ENCODE measurements at places on chromosomes 7 and 10.

DNA sequence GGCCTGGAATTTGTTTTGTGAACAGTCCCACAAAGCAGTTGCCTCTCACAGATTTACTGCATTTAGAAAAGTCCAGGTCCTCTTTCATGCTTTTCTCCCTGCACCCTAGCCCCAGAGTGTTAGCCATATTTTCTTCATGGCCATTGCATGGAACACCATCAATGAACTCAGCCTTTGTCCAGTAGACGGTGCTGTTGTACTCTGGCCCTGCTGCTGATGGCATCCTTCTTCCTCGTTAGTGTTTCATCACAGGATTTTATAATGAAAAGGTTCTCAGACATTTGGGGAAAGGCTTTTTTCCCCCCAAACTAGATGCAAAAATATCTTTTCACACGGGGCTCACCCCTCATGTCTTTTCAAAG lies 93.0 kb upstream of the SLC25A13 start:
- peak; percentile 58 for DNase-seq

DNA sequence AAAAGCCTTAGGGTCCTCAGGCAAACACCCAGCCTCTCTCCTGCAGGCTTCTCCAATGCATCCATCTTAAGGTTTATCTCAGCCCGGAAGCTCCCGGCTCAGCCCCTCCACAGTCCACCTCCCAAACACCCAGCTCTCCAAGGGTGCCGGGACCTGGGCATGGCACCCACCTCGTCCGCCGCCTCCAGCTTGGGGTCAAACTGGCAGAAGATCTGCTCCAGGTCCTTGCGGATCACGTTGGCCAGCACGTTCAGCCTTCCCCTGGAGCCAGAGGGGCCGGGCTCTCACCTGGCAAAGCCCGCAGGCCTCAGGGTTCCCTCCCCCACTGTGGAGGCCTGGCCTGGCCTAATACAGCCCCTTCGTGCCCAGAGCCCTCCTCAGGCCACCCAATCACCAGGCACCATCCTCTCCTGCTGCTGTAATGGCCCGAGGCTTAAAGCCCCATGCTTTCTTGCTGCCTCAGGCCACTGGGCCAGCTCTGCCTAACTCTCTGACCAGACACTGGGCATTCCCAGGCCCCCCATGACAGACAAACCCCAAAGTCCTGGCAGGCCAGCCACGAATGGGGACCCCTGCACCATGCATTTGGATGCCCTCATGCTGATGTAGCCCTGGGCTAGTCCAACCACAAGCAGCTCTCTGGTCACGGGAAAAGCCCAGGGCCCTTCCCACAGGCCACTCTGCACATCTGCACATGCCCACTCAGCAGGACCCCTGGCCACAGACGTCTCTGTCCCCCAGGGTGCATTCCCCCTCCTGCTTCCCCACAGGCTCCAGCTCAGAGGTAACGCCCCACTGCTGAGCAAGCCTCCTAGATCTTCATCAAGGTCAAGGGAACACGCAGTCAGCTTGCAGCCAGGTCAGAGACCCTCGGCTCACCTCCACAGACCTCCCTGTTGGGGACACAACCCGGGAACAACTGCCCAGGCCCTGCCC lies 12.3 kb downstream of the OGDHL start:
- DNase-seq, result no peak

DNA sequence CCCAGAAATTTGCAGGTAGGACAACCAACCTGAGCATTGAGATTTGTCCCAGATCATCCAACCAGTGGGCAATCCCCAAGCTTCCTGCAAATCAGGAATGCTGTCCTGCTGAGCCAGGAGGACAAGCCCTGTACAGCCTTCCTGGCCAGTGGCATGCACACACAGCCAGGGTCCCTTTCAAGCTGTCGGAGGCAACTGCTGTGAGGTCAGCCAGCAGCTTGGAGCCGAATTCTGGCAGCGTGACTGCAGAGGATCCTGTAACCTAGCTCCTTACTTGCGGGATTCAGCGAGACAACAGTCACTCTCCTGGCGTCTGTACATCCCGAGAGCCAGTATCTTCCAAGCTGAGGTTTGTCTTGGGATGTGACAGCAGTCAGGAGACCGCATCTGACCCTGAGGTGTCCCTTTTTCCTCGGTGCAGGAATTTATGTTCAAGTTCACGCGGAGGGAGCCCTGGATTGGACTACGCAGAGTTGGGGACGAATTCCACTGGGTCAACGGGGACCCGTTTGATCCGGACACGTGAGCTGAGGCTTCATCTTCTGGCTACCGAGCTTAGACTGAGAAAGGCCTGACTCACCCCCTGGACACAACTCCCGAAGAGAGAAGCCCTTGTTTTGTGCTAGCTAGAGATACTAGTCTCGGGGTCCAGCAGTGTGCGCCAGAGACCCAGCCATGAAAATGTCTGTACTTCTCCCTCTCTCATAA lies 18.3 kb downstream of the CLEC2L start:
- DNase-seq, result no peak

DNA sequence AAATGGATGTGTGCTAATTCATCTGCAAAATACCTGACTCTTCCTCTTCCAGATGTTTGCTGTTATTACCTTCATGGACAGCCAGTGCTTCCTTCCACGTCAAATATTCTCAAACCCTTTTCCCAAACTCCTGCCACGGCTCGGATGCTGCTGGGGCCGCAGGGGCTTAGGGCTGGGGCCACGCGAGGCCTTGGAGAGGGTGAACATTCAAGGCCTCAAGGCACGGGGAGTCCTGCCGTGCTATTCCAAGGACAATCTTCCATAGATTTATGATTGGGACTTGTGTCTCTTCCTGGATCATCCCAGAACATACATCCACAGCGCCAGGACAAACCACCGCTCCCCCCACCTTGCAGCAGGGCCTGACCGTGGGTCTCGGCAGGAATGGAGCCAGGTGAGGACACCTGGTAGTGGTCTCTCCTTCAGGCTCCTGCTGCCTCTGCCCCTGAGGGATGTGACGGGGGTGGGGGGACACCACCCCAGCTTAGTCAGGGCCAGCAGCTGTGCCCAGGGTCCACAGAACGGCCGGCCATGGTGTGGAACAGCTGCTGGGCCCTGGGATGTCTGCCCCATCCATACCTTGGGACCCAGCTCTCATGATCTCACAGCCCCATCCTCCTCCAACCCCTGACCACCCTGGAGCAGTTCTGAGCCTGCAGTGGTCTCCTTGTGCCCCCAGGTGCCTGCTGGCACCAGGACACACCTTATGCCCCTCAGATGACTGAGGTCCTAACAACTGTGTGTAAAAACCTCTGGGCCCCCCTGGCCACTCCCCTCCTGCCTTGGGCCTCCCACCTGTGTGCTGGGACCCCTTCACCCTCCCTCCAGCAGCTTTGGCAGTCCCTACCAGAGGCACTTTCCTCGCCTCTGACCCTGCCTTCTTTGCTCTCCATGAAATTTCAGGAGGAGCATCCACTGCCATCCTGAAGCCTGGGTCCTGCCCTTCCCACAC lies 16.7 kb downstream of the VIPR2 start:
- DNase-seq, result no peak

DNA sequence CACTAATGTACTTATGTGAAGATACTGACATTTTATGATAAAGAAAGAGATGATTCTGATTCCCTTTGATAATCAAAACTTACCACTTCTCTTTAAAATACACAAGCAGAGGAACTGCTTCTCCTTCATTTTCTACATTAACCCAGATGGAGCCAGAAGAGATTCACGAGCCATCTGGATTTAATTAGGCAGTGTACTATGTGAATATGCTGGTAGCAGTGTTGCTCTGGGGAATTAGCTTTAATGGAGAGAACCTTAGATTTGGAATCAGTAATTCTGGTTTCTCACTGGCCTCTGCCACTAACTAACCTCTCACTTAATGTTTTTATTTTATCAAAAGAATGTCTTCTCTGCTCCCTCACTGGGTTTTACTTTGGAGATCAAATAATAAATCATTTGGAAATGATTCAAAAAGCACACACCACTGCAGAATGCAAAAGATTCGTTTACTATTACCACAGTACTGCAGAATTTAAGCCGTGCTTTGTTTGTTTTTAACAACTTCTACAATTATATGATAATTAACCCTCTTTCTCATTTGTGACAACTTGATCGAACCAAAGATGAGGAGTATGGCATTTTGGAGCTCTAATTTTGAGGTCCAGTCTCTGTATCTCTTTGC lies 77.5 kb upstream of the PHYHIPL start:
- no peak for DNase-seq

- no peak for DNase-seq
Observed at GRCh38 chr7:108004220-108005142, 1.5 kb upstream of the LAMB1 start.

DNA sequence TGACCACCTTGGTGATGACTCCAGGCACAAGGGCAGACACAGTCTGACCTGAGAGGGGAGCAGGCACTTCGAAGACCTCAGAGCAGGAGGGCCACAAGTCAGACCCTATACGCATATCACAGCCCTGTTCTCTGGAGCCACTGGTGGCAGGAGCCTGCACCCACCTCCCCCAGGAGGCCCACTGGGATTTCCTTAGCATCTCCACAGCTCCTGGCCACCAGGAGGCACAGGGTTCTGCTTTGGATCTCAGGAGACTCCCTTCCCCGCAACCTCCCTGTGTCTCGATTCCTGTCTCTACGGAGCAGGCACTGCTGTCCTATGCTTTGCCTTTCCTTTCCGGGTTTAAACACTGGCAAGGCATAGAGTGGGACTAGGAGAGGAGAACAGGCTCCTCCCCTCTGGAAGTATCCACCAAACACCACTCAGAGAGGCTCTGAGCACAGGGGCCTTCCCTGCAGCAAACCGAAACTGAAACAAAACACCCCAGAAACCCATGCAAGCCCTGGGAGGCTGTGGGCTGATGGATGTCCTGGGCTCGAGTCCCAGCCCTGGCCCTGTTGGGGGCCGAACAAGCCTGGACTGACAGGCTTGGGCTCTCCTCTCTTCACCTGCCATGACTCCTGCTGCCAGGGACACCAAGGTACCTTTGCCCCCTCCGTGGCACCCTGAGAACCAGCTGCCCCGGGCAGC lies 166.3 kb downstream of the NEURL1 start:
- peak; percentile 91 for DNase-seq

DNA sequence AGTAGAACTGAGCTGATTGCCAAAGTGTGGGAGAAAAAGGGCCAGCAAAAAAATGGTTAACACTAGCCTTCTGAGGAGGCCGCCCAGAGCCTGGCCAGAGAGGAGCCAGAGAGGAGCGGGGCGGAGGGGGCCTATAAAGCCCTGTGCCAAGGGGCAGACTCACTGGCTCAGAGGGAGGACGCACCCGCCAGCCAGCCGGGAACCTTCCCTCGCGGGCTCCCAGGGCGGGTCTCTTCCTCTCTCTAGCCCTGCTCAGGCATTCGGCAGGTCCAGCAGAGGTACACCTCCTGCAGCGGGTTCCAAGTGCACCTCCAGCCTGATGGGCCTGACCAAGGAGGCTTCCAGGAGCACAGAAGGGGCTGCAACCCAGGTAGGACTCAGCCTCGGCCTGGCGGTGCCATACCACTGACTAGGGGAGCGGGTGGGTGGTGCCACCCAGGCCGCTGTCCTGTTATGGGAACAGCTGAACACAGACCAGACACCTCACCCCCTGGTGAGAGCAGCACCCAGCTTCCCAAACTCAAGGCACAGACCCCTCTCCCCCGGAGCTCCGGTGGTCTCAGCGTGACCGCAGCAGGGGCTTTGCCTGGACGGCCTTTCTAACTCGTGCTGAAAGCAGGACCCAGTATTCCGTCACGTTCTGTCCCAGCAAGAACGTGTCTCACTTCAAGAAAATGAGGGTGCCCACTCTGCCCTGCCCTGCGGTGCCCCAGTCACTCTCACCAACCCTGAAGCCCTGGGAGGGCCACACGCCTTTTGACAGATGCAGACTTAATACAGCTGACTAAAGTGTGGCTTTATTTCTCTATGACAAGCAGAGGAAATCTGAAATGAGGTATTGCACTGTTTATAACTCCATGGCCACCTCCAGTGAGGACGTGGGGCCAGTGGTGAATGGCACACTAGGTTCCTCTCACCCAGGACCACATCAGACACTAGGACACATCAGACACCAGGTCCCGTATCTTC lies at the start of gene GPER1:
Gene GPER1, plus strand, starts transcription at position 162 of the 969 bp plus-strand sequence. CDS start 3,616 bp downstream, outside the sequence.
- no peak for DNase-seq

DNA sequence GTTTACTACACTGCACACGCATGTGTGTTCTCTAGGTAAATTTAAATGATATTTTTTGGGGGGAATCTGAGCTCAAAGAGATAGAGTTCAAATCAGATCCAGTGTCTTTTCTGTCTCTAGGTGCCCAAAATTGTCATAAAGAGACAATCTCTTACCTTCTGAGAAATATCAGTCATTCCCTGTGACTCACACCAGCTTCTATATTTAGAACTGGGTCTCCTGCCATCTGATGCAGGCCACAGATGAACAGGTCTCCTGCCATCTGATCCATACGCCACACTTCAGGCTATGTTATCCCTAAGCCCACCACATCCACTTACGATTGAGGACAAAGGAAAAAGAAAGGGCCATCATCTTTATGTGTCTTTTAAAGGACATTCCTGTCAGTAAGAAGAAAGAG lies 136.3 kb upstream of the LAMB4 start:
- no peak for DNase-seq

DNA sequence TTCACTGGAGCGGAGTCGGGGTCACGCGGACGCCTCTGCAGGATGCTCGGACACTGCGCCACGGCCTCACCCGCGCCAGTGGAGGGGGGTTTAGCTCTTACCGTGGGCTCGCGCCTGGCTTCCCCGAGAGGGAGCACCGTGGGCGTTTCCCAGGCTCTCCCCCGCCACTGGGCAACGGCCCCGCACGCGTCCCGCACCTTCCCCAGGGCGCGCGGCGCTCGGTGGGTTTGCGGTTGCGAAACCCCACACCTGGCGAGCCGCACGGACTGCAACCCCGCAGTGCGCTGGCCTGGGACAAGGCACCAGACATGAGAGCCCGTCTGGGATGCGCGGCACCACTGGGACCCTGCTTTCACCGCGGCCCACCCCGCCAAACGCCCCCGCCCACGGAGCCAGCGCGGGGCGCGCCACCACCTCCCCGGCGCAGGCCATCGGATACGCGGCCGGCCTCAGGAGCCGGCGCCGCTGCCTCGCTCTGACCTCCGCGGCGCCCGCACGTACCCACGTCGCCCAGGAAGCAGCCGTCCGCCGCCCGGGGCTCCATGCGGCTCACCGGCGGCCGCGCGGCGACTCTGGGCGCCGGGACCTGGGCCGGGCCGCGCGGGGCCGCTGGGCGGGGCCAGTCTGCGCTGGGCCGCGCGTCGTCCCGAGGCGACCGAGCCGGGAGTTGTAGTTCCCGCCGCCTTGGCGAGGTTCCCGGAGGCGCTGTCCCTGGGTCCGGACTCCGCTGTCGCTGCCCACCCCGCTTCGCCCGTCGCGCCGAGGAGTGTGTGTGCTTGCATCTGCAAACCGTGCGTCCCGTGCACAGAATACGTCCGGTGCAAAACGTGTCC lies at the start of gene ASB13:
Gene ASB13, minus strand, starts transcription at position 588 of the 833 bp plus-strand sequence. Its CDS starts 44 bp downstream, at position 544.
- peak; percentile 71 for DNase-seq

DNA sequence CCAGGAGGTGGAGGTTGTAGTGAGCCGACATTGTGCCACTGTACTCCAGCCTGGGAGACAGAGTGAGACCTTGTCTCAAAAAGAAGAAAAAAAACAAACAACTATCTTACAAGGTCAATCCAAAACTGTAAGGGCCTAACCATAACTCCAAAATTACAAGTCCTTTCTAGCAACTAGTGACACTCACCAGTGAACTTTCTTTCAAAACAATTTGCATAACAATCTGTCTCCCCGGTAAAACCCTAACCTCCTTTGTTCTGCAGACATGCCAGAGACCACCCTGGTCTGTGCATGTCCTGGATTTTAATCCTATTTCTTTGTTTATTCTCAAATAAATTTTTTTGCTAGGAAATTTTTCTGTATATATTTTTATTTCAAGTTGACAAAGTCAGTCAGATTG lies 68.1 kb downstream of the EXOC6 start:
- no peak for DNase-seq

Measured in suppressor macrophage treated with lipopolysaccharide for 4 hours (primary cell).